ENCODE measurements at places on chromosomes 7 and 10. TPM values are rescaled to one million over a fixed set of nuclear protein-coding genes. Genes with fewer than 3 reads are reported as not detected.

The GARS1 gene
- 63.4 TPM for polyA plus RNA-seq

The SAMD9 gene
- 4.0 TPM for polyA plus RNA-seq

The CFAP69 gene
- 2.5 TPM for polyA plus RNA-seq

The NUTM2E gene
- polyA plus RNA-seq, result not detected

The LCOR gene
- polyA plus RNA-seq, result 12.0 TPM

The STEAP2 gene
- polyA plus RNA-seq, result 1.8 TPM

The SLC16A12 gene
- 2.6 TPM for polyA plus RNA-seq

The HGF gene
- polyA plus RNA-seq, result 6.8 TPM

The NPC1L1 gene
- polyA plus RNA-seq, result 0.17 TPM

The EXOC6 gene
- 32.5 TPM for polyA plus RNA-seq

The TET1 gene
- polyA plus RNA-seq, result 9.0 TPM

The SERPINE1 gene
- 4.7 TPM for polyA plus RNA-seq

The PRPS1L1 gene
- not detected for polyA plus RNA-seq

GRCh38 chr7:78716876-78717275 is 736.6 kb downstream of the MAGI2 start:
- no peak for DNase-seq

GRCh38 chr7:126557271-126557670 is 695.5 kb downstream of the GRM8 start:
- no peak for DNase-seq

DNA sequence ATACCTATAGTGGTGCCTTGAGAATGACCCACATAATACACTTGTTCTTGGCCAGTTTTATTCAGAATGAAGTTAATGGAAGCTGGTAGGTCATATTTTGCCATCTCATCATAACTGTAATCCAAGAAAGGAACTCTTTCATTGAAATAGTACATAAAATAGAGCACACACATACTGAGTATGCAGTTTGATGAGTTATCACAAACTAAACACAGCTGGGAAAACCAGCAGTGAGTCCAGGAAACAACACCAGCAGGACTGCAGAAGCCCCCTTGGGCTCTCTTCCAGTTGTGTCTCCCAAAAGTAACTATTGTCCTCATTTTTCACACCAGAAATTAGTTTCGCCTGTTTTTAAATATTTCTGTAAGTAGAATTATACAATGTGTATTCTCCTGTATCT is 19.8 kb upstream of the CH25H start:
- DNase-seq, result no peak

DNA sequence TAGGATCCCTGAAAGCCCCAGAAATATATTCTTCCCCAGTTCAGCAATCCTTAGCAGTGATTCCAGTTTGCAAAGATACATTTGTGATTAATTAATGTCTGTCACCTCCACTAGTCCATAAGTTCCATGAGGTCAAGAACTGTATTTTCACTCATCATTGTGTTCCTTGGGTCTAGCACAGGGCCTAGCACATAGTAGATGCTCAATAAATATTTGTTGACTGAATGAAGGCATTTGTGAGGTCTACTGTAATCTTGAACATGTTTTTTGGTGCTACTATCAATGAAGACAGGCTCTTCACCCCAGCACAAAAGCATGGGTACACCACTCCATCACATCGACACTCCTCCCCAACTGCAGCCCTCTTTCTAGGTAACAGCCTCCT is 30.8 kb upstream of the PAX2 start:
- no peak for DNase-seq

DNA sequence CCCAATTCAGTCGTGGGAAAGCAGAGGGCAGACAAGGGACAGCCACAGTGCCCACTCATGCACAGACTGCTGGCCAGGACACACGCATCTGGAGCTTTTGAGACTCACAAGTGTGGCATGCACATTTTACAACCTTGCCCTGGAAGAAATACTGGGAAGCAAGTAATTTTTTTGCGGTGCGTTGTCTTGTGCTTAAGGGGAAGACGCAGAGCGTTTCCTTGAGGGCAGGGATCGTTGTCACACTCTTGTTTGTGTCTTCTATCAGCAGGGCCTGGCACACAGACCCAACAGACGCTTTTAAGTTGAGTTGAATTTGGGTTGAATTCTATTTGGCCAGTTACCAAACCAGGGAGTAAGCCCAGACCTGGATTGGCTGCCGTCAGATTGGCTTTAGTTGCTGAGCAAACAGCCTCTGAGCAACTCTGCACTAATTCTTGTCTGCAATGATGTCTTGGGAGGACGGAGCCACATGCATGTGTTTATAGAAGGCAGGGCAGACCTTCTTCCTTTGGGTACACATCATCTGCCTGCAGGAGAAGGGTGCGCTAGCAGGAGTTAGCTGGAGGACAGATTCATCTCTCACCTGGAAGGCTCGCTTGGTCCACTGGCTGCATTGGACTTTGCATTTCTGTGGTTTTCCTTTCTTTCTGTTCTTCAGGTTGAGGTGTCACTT is 38.4 kb downstream of the IL2RA start:
- DNase-seq, result no peak

DNA sequence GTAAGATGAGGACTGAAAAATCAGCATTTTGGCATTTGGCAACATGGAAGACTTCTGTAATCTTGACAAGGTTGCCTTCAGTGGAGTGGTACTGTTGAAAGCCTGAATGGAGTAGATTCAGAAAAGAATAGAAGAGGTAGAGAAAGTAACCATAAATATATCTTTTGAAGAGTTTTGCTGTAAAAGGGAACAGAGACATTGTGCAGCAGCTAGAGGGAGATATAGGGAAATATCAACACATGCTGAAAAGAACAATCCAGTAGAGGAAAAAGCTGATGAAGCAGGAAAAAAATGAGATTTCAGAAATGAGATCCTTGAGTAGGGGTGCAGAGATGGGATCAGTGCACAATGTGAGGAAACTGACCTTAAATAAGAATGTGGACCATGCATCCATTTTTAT is 60.0 kb downstream of the RAPGEF5 start:
- DNase-seq, result no peak

- DNase-seq, result no peak
Measured at GRCh38 chr7:13897819-13898218, 91.6 kb downstream of the ETV1 start.

DNA sequence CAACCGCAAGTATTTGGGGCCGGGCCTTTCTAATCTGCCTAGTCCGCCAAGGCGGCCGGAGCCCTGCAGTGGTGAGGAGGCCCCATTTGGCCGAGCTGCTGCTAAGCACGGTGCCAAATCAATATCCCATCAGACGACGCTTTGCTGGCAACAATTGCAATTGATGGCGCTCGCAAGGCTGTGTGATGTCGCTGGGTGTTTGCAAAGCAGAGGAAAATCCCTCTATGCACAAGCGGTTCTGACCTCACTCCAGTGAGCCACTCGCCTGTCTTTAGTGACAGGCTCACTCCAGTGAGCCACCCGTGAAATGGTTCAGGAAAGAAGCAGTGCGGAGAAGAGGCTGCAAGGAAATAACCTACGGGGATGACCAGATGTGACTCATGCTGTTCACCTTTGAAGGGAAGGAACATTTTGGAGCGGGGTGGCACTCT is 18.3 kb upstream of the PDE1C start:
- no peak for DNase-seq

- DNase-seq, result no peak
Measured at GRCh38 chr10:69217119-69217754, 2.9 kb upstream of the HKDC1 start.

DNA sequence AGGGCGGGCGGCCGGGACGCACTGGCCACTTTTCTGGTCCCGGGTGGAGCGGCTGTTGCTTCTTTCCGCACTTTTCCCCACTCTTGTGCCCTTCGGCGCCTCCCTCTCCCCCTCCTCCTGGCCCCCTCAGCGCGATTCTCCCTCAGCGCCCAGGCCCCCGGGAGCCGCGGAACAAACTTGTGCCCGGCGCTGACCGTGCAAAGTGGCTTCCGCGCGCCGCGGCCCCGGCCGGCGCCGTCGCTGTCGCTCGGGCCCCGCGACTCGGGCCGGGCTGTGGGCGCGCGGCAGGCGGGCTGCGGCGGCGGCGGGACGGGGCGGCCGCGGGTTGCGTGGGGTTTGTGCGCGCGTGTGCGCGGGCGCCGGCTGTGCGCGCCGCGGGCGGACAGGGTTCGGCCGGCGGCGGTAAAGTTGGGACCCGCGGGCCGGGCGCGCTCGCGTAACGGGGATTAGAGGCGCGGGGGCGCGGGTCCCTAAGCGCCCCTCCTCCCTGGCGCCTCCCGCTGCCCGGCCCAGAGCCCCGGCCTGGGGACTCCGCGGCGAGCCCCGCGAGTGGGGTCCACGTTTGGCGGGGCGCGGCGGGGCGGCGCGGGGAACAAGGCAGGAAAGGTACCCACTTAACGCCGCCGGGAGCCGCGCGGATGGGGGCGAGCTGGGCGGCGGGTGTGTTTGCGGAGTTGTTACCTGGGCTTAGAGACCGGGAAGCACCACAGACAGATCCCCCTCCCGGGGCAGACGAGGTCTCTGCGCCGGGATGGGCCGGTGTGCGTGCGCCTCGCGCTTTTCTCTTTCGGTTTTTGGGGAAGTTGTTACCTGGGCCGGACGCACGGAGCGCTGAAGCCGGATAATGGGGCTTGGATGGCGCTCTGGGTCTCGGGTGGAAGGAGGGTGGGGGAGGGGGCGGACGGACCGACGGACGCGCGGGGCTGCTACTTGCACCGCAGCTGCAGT is 860 bp downstream of the ZEB1 start:
- DNase-seq, result no peak

GRCh38 chr7:641269-641671 is 85.2 kb upstream of the DNAAF5 start:
- no peak for DNase-seq

- DNase-seq, result peak; percentile 83
Measured at GRCh38 chr10:11823122-11823988, at the start of gene PROSER2. PROSER2 (plus strand) TSS chr10:11823356; CDS start chr10:11852078, 28,722 bp downstream.

DNA sequence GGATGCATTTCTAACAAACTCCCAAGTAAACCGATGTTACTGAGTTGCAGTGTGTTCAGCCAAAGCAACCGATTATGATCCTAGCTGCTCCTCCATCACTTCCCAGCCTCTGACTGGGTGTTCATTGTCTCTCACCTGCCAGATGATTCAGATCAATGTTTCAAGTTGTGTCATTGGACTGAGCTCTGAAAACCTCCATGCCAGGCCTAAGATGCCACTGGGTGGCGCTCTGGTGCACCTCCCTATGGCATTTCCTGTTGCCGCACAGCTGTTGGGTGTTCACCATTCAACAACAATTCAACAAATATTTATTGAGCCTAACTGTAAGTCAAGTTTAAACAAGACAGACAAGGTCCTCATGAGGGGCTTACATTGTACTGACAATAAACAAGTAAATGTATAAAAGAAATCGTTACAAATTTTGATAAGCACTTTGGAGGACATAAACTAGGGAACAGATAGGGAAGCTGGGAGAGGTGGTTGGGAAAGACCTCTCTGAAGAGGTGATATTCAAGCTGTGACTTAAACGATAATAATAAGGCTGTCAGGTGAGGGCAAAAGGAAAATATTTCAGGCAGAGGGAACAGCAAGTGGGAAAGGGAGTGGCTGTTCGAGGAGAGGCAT is 22.8 kb downstream of the RGR start:
- DNase-seq, result no peak

GRCh38 chr7:30879139-30880124 is 32.2 kb upstream of the AQP1 start:
- no peak for DNase-seq

DNA sequence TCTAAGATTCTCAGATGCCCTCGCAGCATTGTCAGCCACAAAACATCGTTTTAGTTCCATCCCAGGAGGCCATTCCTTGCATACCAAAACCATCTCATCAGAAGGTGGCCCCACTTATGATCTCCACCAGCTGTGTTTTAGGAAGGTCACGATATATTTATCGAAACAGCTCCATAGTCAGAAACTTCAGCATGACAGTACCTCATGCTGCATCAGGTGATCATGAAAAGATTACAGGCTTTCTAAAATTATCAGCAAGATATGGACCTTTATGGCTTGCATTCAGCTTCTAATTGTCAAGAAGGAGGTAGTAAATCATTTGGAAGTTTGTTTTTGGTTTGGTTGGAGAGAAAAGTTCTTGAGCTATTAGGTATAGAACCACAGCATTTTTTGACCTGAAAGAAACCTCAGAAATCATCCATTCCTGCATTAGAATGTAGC is 20.0 kb downstream of the JAZF1 start:
- no peak for DNase-seq

GRCh38 chr10:44478876-44479705 is 94.2 kb upstream of the CXCL12 start:
- no peak for DNase-seq

DNA sequence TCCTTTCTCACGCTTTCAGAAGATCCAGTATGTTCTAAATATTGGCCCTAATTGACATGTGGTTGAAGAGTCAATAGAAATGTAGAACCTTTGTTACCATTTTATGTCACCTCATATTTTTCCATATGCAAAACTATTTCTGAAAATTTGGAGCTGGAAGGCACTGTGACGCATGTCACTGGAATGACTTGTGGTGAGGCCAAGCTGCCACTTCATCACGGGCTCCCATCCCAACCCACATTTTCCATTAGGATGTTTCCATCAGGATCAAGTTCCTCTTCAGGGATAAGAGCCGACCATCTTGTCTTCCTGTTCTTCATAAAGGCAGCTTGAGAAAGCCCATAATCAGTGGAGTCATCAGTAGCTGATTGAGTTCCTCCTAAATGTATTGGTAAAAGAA is 1241.7 kb downstream of the GATA3 start:
- no peak for DNase-seq

DNA sequence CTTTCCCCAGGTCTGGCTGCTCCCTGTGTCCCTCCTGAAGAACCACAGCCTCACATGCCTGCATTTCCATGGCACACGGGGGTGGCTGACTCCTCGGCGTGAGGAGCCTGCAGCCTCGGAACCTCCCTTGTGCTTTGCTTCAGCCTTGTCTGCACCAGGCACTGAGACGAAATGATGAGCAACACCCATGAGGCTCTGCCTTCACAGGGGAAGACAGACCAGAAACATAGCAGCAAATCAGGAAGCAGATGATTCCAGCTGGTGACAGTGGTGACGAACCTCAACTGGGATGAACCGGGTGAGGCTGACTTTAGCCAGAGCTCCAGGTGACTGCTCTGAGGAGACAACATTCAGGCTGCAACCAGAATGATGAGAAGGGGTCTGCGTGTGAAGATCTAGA is 84.5 kb upstream of the SMNDC1 start:
- no peak for DNase-seq

GRCh38 chr10:78600121-78600665 is 468.6 kb upstream of the ZMIZ1 start:
- DNase-seq, result no peak

DNA sequence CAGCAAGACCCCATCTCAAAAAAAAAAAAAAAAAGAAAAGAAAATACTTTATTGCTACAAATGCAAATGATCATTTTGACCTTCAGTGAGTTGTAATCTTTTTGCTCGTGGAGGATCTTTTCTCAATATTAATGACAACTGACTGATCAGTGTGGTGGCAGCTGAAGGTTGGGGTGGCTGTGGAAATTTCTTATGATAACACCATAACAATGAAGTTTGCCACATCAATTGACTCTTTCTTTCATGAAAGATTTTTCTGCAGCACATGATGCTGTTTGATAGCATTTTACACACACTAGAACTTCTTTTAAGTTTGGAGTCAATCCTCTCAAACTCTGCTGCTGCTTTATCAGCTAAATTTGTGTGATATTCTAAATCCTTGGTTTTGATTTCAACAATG is 12.4 kb upstream of the CCDC7 start:
- DNase-seq, result no peak
